ENCODE measurements at places on chromosomes 5 and 9. TPM values are rescaled to one million over a fixed set of nuclear protein-coding genes. Genes with fewer than 3 reads are reported as not detected.

DNA sequence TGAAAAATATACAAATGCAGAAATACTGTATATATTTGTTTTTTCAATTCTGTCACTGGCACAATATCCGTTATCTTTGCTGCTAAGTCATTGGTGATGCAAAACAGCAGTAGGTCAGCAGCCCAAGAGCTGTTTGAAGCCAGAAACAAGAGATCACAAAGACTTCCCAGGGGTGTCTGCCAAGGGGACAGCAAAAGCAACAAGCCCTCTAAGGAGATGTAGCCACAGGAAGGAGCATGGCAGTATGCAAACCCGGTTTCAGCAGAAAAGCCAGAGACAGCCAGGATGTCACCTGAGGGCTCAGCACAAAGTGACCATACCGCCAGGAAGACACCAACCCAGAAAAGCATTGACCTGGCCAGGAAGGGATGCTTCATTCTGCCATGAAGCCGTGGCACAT is 241.5 kb downstream of the ARRDC3 start:
- DNase-seq = no peak

GRCh38 chr5:159459132-159459627 is 128.9 kb upstream of the IL12B start:
- no peak for DNase-seq

The PCSK1 gene
- total RNA-seq = 3.2 TPM

The GPR21 gene
- 0.58 TPM for total RNA-seq

The FXN gene
- 41.6 TPM for total RNA-seq

DNA sequence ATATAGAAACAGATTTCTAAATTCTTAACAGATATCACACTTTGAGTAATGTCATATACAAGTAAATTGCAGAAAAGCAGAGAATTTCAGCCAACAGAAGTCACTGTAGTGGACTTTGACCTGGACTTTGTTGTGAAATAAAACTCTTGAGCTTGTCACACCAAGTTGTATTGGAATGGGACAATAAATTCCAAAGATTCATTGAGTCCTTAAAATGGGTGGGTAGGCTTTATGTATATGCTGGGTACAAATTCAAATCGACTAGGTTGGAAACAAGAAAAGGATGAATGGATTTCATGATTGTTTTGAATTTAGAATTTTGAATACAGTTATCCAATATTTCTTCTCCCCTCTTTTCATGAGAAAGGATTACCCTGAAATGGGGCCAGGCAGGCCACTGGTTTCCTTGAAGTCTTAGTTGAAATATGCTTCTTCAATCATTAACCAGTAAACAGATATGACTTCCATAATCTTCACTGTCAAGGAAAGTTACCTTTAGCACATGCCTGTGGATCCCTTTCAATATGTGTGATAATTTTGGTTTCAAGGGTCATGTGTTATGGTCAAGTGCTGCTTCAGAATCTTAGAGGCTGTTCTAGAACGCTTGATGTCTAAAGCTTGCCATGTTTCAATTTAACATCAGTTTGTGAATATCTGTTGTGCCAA is 25.7 kb downstream of the PIP5K1B start:
- DNase-seq = no peak

DNA sequence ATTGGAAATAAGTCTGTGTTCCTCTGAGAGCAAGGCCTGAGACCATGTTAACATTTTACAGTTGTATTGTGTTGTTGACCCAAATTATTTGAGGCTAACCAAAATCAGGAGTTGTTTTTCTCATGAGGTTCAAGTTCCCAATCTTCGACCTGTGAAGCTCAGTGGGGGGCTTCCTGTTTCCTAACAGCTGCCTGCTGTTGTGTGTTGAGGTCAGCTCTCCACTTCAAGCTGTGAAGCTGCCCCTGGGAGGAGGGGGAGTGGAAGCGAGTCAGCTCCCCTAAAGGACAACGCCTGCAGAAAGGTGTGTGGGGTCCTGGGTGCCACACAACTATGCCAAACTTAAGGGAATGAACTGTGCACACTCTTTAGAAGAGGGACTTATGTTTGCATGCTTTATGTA is 295.5 kb downstream of the IRX1 start:
- no peak for DNase-seq

The CDKN2B-AS1 gene
- not detected for total RNA-seq

The PELO gene
- total RNA-seq = 17.0 TPM

DNA sequence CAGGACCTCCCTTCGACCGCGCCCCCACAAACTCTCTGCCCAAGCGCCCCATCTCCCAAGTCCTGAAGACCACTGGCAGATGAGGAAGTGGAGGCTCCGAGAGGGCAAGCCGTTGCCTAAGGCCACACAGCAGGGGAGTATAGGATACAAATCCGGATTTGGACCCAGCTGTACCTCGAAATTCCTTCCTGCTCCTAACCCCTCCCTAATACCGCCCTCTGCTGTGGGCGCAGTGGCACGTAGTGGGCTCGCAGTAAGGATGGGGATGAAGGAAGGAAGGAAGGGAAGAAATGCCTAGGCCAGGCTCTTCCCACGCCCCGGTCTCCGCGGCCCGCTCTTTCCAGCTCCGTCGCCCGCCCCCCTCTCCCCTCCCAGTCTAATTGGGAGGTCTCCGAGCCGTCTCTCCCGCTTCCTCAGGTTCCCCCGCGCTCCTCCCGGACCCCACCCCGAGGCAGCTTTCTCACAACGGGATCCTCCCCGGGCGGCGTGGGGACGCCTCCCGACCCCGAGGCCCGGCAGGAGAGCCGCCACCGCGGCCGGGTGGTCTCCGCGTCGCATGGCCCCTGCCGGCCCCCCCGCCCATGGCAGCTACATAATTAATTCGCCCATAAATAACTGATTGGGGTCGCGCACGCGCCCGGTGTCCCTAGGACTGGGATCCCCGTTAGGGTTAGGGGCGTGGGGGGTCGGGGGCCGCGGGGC is 138.9 kb downstream of the C9orf50 start:
- no peak for DNase-seq

DNA sequence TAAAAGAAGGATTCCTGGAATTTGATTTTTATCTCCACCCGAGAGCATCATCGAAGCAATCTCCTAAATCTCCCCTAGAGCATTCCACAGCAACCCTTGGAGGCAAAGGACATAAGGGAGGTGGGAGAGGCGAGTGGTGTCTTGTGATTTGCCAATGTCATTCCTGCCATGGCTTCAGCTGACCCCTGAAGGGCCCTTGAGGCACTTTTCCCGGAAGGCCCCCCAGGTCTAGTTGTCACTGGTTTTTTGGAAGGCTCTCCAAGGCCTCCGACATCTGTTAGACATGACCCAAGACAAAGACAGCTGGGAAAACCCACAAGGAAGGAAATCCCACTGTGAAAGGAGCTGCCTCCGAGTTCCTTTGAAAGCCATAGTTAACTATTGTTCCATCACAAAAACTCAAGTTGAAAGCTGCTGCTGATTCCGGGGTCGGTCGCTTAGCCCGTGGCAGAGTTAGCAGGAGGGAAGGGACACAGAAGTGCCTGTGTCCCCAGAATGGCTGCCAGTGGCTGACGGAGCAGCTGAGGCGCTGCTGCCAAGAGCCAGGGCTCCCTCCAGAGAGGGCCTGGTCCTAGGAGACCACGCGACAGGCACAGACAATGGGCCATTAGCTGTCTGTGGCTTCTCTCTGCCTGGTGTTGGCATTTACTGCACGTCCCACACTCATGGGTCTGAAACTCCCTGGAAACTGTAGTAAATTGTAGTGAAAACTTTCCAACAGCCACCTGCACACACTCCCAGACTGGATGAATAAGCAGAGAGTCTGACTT is 24.4 kb upstream of the TRIO start:
- DNase-seq = no peak

DNA sequence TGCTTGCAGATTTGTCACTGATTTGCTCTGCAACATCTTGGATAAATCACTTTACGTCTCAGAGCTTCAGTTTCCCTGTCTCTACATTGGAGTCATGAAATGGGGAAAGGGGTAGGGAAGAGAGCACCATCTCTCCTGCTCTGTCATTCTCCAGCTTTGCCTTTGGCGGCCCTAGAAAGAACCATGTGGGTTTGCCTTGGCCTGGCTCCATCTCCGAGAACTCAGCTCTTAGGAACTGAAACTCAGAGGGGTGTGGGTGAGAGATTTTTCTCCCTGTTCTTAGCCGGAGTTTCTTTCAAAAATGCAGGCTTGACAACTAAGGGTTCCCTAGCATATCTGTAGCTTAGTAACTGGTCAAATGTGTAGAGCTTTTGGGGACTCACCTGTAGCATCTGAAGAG is 123.5 kb downstream of the SMARCA2 start:
- no peak for DNase-seq

Data from H1 (cell line).